ENCODE measurements at places on chromosomes 12 and 14. TPM values are rescaled to one million over a fixed set of nuclear protein-coding genes. Genes with fewer than 3 reads are reported as not detected.

Gene WNT5B
- total RNA-seq: 47.6 TPM

Gene GLIPR1
- 124 TPM for total RNA-seq

Gene KCNMB4
- total RNA-seq: 5.1 TPM

Gene DICER1
- 24.0 TPM for total RNA-seq

Gene SINHCAF
- total RNA-seq: 39.1 TPM

Gene SSTR1
- total RNA-seq: 0.77 TPM

Gene P2RX2
- total RNA-seq: not detected

Gene PRB2
- total RNA-seq: not detected

Gene TTC7B
- 12.3 TPM for total RNA-seq

Gene CFAP73
- total RNA-seq: not detected

Gene RGS6
- not detected for total RNA-seq

Gene LRCOL1
- total RNA-seq: not detected

Gene CFL2
- total RNA-seq: 106 TPM

Gene ALKBH2
- total RNA-seq: 20.3 TPM

Gene NEDD8
- 142 TPM for total RNA-seq

Gene SYNDIG1L
- total RNA-seq: under 0.01 TPM

Gene FERMT2
- 143 TPM for total RNA-seq

Gene NOPCHAP1
- 7.3 TPM for total RNA-seq

Gene GLS2
- under 0.01 TPM for total RNA-seq

Gene KRT80
- 0.38 TPM for total RNA-seq

Gene CDH24
- total RNA-seq: 10.2 TPM

Gene CCDC197
- not detected for total RNA-seq

Gene CIT
- total RNA-seq: 3.9 TPM

Gene OR11H7
- not detected for total RNA-seq

Gene IL22
- total RNA-seq: not detected

Gene KRT73
- not detected for total RNA-seq

Gene DTX1
- under 0.01 TPM for total RNA-seq

Gene AICDA
- total RNA-seq: not detected

Gene PLBD1
- total RNA-seq: 2.8 TPM

Gene PLEKHG7
- not detected for total RNA-seq

Data from regular cardiac myocyte (primary cell).